ENCODE measurements at places on chromosomes 6 and 20. TPM values are rescaled to one million over a fixed set of nuclear protein-coding genes. Genes with fewer than 3 reads are reported as not detected.

MCM9 gene
- 13.1 TPM for total RNA-seq

TFAP2C gene
- not detected for total RNA-seq

MYMX gene
- 0.33 TPM for total RNA-seq

EYS gene
- under 0.01 TPM for total RNA-seq

SIRPB1 gene
- not detected for total RNA-seq

TULP4 gene
- total RNA-seq, result 88.3 TPM

CTCFL gene
- not detected for total RNA-seq

SSTR4 gene
- 0.07 TPM for total RNA-seq

SLC22A7 gene
- total RNA-seq, result not detected

THBD gene
- 52.5 TPM for total RNA-seq

WFDC12 gene
- not detected for total RNA-seq

CASS4 gene
- total RNA-seq, result 0.23 TPM

PLN gene
- 17.5 TPM for total RNA-seq

Data from smooth muscle cell of the pulmonary artery (primary cell).